ENCODE measurements at places on chromosomes 2 and 18.

GRCh38 chr2:54967759-54968365 is 82.4 kb downstream of the RTN4 start:
- DNase-seq, result no peak

- DNase-seq, result peak; percentile 58
Observed at GRCh38 chr2:222561817-222562645, 93.9 kb downstream of the FARSB start.

- DNase-seq, result no peak
Observed at GRCh38 chr2:7868836-7869235, 813.0 kb upstream of the ID2 start.

DNA sequence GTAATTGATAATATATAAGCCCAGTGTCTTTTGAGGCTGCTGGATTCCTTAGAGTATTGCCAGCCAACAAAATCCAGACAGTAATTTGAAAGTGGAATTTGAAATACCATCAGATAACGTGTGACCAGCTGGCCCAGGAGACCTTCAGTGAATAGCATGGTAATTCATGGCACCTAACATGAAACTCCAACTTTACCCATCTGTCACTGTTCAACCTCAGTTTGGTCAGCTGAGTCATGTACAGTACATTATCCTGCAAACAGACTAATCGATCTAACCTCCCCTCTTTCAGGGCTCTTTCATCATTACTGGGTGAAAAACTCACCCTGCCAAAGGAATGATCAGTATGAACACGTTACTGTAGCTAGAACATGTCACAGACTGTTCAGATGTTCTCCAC is 230.6 kb downstream of the DOK6 start:
- DNase-seq, result no peak

- DNase-seq, result no peak
Observed at GRCh38 chr2:25964891-25965290, 17.4 kb downstream of the KIF3C start.

GRCh38 chr2:197847651-197848401 is 43.4 kb downstream of the PLCL1 start:
- DNase-seq, result no peak

GRCh38 chr2:150459281-150459680 is 28.2 kb downstream of the RND3 start:
- no peak for DNase-seq

DNA sequence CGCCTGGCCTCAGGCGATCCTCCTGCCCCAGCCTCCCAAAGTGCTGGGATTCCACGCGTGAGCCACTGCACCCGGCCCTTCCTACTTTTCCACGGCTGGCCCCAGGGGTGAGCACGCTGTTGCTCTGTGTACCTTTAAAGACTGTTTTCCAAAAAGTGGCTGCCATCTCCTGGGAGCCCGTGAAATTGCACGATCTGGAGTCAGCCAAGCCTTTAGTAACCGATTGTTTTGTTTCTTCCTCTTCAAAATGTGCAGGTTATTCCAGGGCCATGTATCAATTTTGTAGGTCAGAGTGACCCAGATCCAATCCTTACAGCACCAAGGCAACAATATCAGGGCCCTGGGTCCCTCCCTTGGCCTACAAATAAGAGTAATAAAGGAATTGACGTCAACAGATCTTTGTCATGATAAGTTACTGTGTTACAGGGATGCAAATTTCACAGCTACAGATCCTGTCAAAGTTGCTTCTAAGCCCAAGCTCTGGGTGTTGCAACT is 135.6 kb upstream of the ZNF236 start:
- DNase-seq, result no peak
